ENCODE measurements at places on chromosomes 4 and X. TPM values are rescaled to one million over a fixed set of nuclear protein-coding genes. Genes with fewer than 3 reads are reported as not detected.

Gene SYTL4
- polyA plus RNA-seq, result 3.8 TPM

Gene IGSF1
- polyA plus RNA-seq, result 0.15 TPM

Gene AMBN
- polyA plus RNA-seq, result not detected

Gene AMOT
- 2.4 TPM for polyA plus RNA-seq

Gene PAK3
- polyA plus RNA-seq, result not detected

Gene GJB1
- polyA plus RNA-seq, result 23.3 TPM

Gene GUCY1A1
- polyA plus RNA-seq, result 6.8 TPM

Gene GPC4
- polyA plus RNA-seq, result 1.3 TPM

Gene DCAF12L1
- 0.03 TPM for polyA plus RNA-seq

Gene RS1
- not detected for polyA plus RNA-seq

Gene NAA11
- polyA plus RNA-seq, result not detected

Gene NSDHL
- polyA plus RNA-seq, result 20.8 TPM

Gene ASB12
- not detected for polyA plus RNA-seq

Gene TDO2
- 22.3 TPM for polyA plus RNA-seq

Gene TMEM255A
- 1.7 TPM for polyA plus RNA-seq

Gene KLHL5
- polyA plus RNA-seq, result 18.9 TPM

Gene ZNF711
- polyA plus RNA-seq, result 2.0 TPM

Gene CISD2
- polyA plus RNA-seq, result 26.2 TPM

Gene CSN3
- polyA plus RNA-seq, result not detected

Gene KIAA0232
- polyA plus RNA-seq, result 6.8 TPM

Gene TACR3
- not detected for polyA plus RNA-seq

Gene EDA2R
- polyA plus RNA-seq, result not detected

Gene ZNF157
- not detected for polyA plus RNA-seq

Gene NPY1R
- polyA plus RNA-seq, result 1.5 TPM

Gene CXCL11
- polyA plus RNA-seq, result not detected

Gene DSPP
- not detected for polyA plus RNA-seq

Gene GAGE12E
- not detected for polyA plus RNA-seq

Gene SMIM10L2A
- polyA plus RNA-seq, result 0.92 TPM

Gene FAM47A
- polyA plus RNA-seq, result not detected

Gene NDNF
- 34.3 TPM for polyA plus RNA-seq

Gene ZNF630
- polyA plus RNA-seq, result 2.5 TPM

Gene DMRTC1
- polyA plus RNA-seq, result not detected

Gene PCDH19
- polyA plus RNA-seq, result not detected

Gene CITED1
- polyA plus RNA-seq, result not detected

Gene HOPX
- polyA plus RNA-seq, result 83.0 TPM

Gene GPR143
- 1.5 TPM for polyA plus RNA-seq

Gene F8A1
- polyA plus RNA-seq, result 13.2 TPM

Gene CDX4
- polyA plus RNA-seq, result not detected

Gene POU4F2
- not detected for polyA plus RNA-seq

Gene PWWP3B
- not detected for polyA plus RNA-seq

Gene HPF1
- 18.8 TPM for polyA plus RNA-seq

Gene RIBC1
- polyA plus RNA-seq, result not detected

Gene RHOH
- 3.6 TPM for polyA plus RNA-seq

Gene REELD1
- polyA plus RNA-seq, result 0.07 TPM

Gene TAF7L
- 0.12 TPM for polyA plus RNA-seq

Gene CSAG3
- polyA plus RNA-seq, result not detected
